CD8-positive, alpha-beta T cell (primary cell): ENCODE measurements at places on chromosomes 11 and 22. TPM values are rescaled to one million over a fixed set of nuclear protein-coding genes. Genes with fewer than 3 reads are reported as not detected.

GRCh38 chr22:39146256-39147101 lies 6.0 kb downstream of the CBX7 start:
- no peak for DNase-seq

DNA sequence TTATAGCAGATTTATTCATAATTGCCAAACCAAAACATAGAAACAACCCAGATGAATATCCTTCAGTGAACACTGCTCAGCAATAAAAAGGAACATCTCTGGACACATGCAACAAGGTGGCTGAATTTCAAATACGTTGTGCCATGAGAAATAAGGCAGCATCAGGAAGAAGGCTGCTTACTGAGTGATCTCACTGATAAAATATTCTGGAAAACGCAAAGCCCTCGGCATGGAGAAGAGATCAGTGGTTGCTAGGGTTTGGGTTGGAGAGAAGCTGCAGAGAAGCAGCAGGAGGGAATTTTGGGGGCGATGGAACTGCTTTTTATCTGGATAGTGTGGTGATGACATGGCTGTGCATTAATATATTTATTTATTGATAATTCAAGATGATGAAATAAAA lies 11.0 kb upstream of the SHANK2 start:
- no peak for DNase-seq

DNA sequence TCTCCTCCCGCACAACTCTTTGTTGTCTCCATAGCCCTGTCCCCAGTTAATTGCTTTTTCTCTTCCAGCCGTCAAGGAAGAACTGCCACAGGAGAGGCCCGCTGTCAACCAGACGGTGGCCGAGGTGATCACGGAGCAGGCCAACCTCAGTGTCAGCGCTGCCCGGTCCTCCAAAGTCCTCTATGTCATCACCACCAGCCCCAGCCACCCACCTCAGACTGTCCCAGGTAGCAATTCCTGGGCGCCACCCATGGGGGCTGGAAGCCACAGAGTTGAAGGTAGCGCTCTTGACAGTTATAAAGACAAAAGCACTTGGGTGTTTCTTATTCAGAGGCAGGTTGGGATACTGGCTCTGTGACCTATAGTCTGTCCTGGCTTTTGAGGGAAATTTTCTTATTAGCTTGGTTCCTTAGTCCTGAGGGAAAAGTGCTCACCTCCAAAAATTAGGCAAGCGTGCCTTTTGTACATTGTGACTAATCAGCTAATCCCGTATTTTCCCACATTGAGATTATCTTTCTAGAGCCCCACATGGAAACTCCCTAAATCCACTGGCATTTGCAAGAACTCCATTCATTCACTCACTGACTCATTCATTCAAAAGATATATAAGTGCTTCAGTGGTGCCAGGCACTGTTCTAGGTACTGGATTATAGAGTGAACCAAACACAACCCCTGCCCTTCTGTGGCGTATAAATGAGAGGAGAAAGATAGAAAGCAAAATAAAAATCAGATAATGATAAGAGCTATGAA lies 65.9 kb downstream of the KREMEN1 start:
- DNase-seq: no peak

DNA sequence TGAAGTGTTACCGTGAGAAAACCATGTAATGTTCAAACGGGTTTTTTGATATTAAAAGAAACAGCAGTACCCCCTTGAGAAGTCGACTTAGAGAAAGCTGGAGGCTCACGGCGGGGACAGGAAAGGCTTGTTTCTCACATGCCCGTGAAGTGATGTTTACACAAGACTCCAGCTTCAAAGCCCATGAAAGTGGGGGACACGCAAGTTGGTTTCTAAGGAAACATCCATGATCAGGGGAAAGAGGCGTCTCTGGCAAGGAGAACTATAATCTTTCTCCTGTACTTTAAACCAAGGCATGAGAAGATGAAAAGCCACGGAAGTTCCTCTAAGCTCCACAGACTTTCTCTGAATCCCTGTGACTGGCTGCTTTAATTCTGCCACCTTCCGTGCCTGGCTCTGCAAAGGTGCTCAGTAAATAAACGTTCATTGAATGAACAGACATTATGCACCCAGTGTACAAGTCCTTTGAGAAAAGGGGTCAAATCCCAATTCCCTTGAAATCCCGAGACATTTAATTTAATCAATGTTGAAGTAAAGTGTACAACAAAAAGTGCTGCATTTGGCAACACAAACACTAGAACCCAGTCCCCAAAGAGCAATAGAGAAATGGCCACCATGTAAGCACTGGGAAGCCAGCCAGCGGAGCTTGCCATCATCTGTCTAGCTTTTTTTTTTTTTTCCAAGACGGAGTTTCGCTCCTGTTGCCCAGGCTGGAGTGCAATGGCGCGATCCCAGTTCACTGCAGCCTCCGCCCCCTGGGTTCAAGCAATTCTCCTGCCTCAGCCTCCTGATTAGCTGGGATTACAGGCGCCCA lies 58.7 kb downstream of the AHNAK start:
- no peak for DNase-seq

- DNase-seq: no peak
Measured at GRCh38 chr11:114285599-114285998, 10.6 kb upstream of the NNMT start.

- DNase-seq: no peak
Measured at GRCh38 chr11:60165951-60166350, 16.9 kb downstream of the MS4A6A start.

DNA sequence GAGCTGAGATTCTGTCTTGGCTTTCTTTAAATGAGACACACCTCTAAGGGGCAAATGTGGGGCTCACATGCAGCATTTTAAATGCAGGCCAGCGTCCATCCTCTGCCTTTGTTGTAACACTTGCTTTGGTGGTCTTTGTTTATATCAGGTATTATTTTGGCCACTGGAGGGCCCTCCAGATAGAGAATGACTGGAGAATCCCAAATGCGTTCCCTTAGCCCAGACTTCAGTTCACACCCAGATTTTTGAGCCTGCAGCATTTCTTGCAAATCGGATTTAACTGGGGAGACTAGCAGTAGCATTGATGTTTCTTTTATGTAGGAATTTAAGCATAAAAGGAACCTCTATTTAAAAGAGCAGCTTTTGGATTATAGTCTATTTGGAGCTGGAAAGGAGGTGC lies 200.2 kb upstream of the SORL1-AS1 start:
- no peak for DNase-seq

DNA sequence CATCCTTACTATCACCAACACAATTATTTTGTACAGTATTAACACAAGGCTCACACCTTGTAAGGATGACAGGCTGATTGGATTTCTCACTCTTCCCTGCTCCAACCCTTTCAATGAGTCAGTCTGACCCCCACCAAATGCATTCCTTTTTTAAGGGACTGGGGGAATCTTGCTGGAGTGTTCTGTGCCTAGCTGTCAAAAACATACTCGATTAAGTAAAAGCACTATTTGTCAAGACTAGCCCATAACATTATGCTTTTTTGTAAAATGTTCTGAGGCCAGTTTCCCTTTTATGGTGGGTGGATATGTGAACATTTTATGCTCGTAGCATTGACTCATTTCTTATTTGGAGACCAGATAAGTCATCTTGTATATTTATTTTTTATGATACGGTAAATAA lies 87.2 kb downstream of the PDHX start:
- DNase-seq: no peak

- DNase-seq: no peak
Measured at GRCh38 chr11:46360878-46361277, 13.6 kb downstream of the DGKZ start.

GRCh38 chr11:132048040-132048439 lies 677.6 kb downstream of the NTM start:
- no peak for DNase-seq

GRCh38 chr11:75319035-75319877 lies 32.2 kb downstream of the ARRB1 start:
- DNase-seq: no peak

DNA sequence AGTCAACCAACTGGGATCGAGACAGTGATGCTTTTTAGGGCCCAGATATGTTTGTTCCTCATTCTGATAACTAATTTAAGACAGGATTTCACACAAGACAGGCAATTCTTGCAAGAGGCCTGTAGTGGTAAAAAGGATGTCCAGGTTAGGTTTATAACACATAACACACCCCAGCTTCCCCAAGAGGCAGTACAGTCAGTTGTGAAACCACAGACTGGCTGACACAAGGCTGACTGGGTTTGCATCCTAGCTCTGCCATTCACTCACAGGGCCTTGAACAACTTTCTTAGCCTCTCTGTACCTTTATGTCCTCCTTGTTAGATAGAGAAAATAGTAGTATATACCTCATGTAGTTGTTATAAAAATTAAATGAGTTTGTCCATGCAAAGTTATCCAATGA lies 55.0 kb upstream of the PTH start:
- peak; percentile 66 for DNase-seq

DNA sequence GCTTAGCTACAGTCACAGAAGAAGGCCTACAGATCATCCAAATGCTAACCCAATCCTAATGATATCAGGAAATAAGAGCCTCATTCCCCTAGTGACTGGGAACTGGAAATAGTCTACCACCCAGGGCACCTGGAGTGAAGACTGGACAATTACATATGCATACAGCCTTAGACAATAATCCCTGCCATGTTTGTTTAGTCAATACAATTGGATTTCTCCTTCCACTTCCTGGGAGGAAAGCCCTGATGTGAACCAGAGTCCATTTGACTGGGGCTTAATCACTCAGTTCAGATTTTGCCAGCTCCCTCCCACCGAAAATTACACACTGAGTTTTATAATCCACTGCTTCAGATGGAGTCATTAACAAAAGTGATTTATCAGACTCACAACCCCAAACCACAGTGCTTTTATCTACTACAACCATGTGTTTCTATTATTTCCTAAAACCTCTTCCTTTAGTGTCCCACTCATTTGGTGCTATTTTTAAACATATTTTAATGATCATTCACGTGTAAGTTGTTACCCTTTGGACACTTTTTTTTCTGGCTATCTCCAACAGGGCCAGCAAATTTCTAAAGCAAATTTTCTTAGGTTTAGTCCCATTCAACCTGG lies 29.9 kb downstream of the CWF19L2 start:
- no peak for DNase-seq

GRCh38 chr11:43327987-43328386 lies 16.2 kb downstream of the API5 start:
- DNase-seq: no peak

- no peak for DNase-seq
Measured at GRCh38 chr11:37544491-37544890, 946.5 kb upstream of the RAG2 start.

- DNase-seq: no peak
Measured at GRCh38 chr11:20535271-20535881, 64.0 kb upstream of the SLC6A5 start.

GRCh38 chr11:107591378-107592230 lies 657 bp downstream of the ELMOD1 start:
- no peak for DNase-seq

LARGE2 gene
- 4.2 TPM for total RNA-seq

HSD17B12 gene
- total RNA-seq: 14.0 TPM

MOGAT2 gene
- not detected for total RNA-seq

OR8D1 gene
- not detected for total RNA-seq

UBQLNL gene
- 0.47 TPM for total RNA-seq

PANX2 gene
- 0.16 TPM for total RNA-seq

LRP4 gene
- not detected for total RNA-seq

MPZL3 gene
- total RNA-seq: 16.8 TPM

ZNRF3 gene
- total RNA-seq: 0.69 TPM

COPB1 gene
- 114 TPM for total RNA-seq

FAT3 gene
- total RNA-seq: not detected

ART1 gene
- not detected for total RNA-seq

GRM5 gene
- total RNA-seq: not detected

MISFA gene
- total RNA-seq: not detected

CLMP gene
- total RNA-seq: 0.05 TPM
